ENCODE measurements at places on chromosomes 4 and X.
A peak's percentile ranks its signal among the peaks of the same experiment; 100 is the strongest.

- no peak for DNase-seq
Observed at GRCh38 chrX:105228602-105229001, 8.1 kb upstream of the TEX13A start.

- no peak for DNase-seq
Observed at GRCh38 chrX:154048398-154048797, 28.7 kb upstream of the IRAK1 start.

DNA sequence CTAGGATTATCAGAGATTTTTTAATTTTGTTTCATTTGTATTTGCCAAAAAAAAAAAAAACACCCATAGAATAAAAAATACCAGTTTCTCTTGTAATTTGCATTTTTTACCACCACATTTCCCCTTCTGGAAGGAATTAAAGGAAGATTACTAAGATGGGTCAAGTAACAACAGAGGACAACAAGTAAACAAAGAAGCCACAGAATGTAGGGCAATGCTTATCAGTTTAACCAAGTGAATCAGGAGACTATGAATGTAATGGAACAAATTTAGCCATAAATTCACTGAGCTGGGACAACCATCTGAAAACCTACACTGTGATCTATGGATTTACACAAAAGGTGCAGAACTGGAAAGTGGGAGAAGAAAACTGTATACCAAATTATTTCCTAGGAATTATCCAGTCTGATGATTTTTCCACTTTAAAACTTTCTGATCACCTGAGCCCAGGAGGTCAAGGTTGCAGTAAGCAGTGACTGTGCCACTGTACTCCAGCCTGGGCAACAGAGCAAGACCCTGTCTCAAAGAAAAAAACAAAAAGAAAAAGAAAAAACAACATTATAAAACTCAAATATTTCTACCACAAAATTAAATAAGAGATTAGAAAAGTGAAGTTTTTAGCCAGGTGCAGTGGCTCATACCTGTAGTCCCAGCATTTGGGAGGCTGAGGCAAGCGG is 32.4 kb downstream of the LRBA start:
- no peak for DNase-seq

GRCh38 chr4:176195184-176195978 is at the start of gene SPATA4:
TSS of gene SPATA4 (minus strand) at chr4:176195585. CDS start at chr4:176195562, 23 bp downstream.
- peak; percentile 37 for DNase-seq

GRCh38 chrX:129726307-129727111 is 12.3 kb upstream of the XPNPEP2 start:
- DNase-seq = peak; percentile 27

DNA sequence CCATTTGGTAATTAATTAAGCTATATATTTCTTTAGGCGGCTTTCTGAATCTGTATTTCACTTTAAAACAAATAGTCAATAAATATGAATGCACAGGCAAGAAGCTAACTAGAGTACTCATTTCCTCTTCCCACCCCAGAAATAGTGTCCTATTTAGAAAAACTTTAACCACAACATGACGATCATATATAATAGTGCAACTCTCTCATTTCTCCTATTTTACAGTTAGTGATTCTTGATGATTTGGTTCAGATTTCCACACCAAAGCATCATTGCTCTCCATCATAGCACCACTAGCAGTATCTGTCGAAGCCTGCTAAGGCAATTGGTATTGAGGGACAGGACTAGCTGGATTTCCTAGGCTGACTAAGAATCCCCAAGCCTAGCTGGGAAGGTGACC is 184.0 kb upstream of the GALNTL6 start:
- no peak for DNase-seq

DNA sequence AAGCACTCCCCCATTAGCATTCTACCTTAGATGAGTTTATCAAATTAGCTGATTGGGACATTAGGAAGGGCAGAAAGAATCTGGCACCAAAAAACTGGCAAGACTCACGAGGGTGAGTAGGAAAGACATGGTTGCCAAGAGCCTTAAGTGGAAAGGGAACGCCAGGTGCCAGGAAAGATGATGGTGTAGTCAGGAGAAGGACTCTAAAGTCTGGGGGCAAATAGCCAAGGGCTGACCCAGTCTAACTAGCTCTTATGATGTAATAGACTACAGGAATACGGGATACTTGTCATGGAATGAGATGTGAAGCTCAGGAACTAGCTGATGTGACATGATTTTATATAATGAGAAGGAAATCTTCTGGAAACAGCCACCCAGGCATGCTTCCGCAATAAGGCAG is 94.8 kb downstream of the MBNL3 start:
- no peak for DNase-seq

- DNase-seq = no peak
Observed at GRCh38 chr4:76605099-76605563, 170.1 kb downstream of the SHROOM3 start.

- no peak for DNase-seq
Observed at GRCh38 chrX:12871257-12871656, 4.4 kb downstream of the TLR7 start.

DNA sequence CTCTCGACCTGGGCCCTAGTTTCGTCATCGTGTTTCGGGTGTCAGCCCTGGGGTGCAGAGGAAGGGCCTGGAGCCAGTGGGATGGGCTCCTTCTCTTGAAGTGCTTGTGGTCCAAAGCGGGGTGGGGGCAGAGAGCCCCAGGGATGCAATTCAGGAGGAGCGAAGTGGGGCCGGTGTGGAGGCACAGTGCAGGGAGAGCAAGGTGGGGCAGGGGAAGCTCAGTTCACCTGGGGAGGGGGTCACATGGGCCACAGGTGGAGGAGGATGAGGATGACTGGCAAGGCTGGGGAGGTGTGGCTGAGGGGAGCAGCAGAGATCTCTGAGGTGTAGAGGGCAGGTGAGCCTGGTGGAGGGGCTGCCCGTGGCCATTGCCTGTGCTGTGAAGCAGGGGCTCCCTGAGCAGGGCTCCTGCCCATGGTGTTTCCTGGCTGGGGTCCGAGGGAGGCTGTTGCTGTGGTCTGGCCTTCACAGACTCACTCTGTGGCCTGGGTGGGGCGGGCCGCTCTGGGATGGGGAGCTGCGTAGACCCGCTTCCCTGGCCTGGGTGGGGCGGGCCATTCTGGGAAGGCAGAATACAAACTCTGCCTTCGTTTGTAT is 6.9 kb downstream of the SORCS2 start:
- DNase-seq = no peak

DNA sequence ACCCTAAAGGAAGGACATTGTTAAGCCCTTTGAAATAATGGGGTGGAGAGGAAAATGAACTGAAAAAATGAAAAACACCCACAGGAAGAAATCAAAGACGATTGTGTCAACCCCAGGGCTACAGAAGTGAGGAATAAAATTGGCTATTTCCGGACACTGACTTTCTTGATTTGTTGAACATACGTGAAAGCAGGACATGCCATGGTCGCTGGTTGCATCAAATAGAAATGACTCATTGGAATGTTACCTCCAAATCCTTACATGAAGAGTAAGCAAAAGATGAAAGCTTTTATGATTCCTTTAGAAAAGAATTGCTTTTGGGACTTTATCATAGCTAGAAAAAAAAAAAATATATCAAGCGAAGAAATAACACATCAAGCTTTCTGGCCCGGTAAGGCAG is 75.3 kb downstream of the DCUN1D4 start:
- DNase-seq = no peak

GRCh38 chr4:85979276-85979675 is 380.6 kb downstream of the MAPK10 start:
- no peak for DNase-seq

GRCh38 chr4:30601070-30601865 is 118.9 kb upstream of the PCDH7 start:
- no peak for DNase-seq

DNA sequence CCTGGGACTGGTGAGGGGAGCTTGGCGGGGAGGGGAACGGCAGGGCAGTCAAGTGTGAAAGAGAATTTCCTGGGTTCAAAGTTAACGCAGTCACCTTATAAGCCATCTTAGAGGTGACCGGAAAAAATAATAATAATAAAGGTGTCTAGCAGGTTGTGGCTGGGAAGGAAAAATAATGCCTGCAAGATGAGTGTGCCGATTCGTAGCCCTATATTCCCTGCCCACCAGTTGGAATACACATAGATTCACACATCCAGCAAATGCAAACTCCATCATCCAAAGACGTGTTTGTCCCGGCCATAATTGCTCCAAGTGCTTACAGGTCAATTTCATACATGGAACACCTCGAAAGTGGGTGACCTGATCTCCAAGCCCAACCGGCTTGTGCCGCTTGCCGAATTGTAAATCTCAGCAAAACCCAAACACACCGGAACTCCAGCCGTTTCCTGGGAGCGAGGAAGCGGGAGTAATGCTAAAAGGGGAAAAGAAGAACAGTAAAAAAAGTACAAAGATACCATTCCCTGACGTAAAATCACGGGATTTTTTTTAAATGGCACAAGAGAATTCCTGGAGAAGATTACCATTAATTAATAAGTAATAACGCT is 1.3 kb upstream of the FAT1 start:
- no peak for DNase-seq

DNA sequence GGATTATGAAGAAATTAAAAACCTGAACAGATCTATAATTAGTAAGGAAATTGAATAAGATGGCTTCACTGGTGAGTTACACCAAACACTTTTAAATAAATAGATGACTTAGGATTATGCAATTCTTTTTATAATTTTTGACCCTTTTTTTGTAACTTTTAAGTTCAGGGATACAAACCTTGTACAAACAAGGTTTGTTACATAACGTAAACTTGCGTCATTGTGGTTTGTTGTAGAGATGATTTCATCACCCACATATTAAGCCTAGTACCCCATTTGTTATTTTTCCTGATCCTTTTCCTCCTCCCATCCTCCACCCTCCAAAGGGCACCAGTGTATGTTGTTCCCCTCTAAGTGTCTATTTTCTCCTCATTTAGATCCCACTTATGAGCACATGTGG is 75.7 kb downstream of the CPEB2 start:
- no peak for DNase-seq

DNA sequence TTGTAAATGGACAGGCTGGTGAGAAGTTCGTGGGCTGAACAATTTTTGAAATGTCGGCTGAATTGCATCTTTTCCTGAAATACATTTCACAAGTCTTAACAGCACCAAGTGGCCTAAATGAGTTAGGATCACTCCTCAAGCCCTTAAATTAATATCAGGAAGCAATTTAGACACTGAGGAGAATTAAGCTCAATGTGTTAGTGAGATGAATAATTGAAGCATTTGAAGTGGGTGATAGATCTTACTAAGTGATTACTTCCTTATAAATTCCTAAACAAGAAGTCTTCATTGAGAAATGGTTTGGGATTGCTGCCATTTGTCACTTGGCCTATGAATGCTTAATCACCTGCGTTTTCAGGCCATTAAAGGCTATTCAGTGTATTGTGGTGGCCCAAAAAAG is 116.8 kb downstream of the NAA11 start:
- DNase-seq = no peak

GRCh38 chr4:175309041-175309440 is 390.9 kb downstream of the ADAM29 start:
- DNase-seq = no peak

GRCh38 chrX:48683411-48683982 is at the start of gene WAS:
TSS of gene WAS (plus strand) at chrX:48683799. CDS start at chrX:48683854, 55 bp downstream.
- no peak for DNase-seq

- DNase-seq = no peak
Observed at GRCh38 chrX:125333583-125333982, 13.9 kb downstream of the TEX13C start.

GRCh38 chrX:283115-283845 is 2.1 kb downstream of the PLCXD1 start:
- DNase-seq = no peak

GRCh38 chrX:86148024-86148511 is at the start of gene DACH2:
TSS of gene DACH2 (plus strand) at chrX:86148451.
- peak; percentile 3 for DNase-seq

DNA sequence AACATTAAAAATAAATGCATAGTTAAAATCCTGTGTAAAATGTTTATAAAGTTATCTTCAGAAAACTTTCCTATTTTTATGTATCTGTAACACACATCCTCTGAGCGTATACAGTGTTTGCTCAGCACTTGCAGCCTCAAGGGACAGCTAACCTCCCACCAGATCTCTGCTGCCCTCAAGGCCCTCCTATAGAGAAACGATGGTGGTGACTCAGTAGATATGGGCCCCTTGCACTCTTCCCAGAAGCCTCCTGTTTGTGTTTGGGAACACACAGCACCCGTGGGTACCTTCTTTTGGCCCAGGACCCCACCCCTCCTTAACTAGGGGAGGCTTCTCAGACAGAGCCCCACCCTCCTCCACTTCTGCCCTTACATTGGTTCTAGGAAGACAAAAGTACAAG is 26.7 kb downstream of the PJA1 start:
- DNase-seq = no peak

DNA sequence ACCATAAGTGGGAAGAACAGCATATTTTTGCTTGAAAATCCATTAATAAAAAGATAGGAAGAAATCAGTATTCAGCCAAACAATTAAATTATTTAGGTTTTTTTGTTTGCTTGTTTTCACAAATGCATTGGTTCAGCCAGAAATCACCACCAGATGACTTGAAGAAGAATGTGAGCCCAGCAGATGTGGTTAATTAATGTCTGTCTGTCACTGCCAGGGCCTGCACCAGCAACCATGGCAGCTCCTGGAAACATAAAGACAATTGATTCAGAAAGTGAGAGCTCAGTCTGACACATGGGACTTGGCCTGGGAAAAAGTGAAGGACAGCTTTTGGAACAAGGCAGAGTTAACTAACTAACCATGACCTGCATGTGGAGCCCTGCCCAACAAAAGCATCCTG is 74.0 kb downstream of the MAOB start:
- DNase-seq = no peak

- no peak for DNase-seq
Observed at GRCh38 chr4:174307694-174308093, 24.0 kb downstream of the CEP44 start.

DNA sequence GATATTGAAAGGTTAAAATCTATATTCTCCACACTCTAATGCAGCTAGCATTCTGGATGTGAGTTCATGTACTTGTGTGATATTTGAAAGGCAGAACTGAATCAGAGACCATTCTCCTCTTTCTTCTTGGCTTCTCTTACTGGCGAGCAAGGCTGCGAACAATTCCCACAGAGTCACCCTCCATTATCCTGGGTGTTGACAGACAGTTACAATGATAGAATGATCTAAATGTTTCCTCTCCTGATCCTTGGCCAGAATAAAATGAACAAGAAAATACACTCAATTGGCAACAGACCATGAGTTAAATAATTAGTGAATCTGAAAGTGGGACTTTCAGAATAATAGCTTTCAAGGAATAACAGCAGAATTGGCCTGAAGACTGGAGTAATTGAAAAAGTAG is 342.8 kb downstream of the RAPGEF2 start:
- DNase-seq = no peak

GRCh38 chr4:66052426-66052825 is 382.1 kb upstream of the EPHA5 start:
- no peak for DNase-seq

GRCh38 chr4:121788896-121789295 is 12.2 kb upstream of the EXOSC9 start:
- DNase-seq = no peak

- no peak for DNase-seq
Observed at GRCh38 chr4:88697588-88698329, at the start of gene NAP1L5. TSS of gene NAP1L5 (minus strand) at chr4:88697829. CDS start at chr4:88697754, 75 bp downstream.

DNA sequence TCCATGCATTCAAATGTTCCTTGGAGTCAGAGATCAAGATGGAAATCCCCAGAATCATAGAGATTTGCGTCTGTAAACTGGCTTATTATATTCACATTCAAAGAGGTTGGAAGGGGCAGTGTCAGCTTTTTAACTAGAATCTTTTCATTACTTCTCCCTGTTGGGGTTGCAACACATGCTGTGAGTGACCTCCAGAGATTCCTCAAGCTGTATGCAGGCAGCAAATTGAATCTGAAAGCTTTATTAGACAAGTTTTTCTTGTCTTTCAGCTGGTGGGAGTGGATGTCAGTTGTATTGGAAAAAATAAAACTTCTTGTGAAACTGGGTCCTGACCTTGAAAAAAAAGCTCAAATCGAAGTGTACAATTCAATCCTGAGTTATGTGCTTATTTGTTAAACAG is 736.5 kb upstream of the FTHL17 start:
- DNase-seq = no peak
